ENCODE measurements at places on chromosomes 6 and 20.

GRCh38 chr6:25014369-25014768 lies 78.6 kb upstream of the RIPOR2 start:
- DNase-seq = no peak

DNA sequence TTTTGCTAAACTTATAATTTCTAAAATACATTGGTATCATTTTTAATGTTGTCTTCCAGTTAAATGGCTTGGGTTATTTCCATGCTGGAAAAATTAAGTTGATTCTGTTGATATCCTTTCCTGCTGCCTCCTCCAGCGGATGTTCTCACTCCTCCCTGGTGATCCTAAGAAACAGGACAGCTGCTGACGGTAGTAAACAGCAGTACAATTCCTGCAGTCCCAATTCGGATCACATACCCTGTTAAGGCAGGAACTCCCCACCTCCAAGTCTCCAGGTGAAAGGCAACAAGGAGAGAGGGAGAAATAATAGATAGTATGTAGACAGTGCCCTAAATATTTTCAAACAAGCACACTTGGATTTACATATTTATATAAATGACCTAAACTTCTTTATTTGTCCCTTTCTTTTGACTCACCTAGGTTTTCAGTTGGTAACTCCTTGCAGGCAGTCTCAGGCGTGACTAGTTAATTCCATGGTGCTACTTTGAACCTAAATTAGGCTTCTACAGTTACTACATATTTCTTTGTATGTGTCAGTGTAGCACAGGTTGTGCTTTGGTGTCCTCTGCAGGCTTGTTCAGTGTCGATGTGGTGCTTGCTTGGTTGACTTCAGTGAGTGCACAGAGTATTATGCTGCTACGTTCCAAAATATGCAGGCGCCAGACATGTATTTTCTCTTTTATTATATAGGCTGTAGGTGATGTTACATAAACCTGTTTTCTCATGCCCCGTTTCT lies 126.0 kb downstream of the ADGRB3 start:
- DNase-seq = no peak

GRCh38 chr6:19632230-19632629 lies 204.9 kb upstream of the ID4 start:
- no peak for DNase-seq

DNA sequence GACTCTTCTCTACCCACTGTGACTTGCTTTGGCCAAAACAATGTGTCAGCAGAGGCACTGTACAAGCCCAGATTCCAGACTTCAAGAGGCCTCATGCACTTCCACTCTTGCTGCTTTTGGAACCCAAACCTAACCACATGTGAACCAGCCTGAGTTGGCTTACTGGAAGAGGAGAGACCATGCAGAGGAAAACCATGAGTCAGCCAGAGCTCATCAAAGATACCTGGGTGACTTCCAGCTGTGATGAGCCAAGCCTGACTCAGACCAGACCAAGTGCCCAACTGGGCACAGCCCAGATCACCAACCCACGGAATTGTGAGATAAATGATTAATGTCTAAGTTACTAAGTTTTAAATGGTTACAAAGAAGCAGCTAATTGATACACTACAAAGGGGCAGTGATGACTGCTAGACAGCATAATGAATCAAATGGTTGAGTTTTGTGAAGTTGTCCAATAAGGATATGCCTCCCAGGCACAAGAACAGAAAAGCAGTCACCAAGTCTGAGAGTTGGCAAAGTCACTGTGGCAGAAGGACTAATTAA lies 16.2 kb upstream of the BEND6 start:
- DNase-seq = no peak

DNA sequence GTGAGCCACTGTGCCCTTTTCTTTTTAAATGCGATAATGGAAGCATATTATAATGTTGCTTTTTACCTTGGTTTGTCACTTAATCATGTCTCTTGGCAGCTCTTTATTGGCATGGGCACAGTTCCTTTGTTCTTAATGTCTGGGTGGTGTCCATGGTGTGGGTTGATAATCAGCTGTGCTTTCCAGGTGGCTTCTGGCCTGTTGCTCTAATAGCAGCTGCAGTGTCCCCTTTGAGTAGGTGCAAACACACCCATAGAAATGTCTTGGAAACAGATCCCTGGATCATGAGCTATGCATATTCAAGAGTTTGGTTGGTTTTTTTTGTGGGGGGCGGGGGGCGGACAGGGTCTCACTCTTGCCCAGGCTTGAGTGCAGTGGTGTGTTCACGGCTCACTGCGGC lies 29.9 kb downstream of the EFCAB8 start:
- DNase-seq = no peak
